Inflammatory macrophage treated with lipopolysaccharide for 4 hours (primary cell): ENCODE measurements at places on chromosomes 5 and 9.

DNA sequence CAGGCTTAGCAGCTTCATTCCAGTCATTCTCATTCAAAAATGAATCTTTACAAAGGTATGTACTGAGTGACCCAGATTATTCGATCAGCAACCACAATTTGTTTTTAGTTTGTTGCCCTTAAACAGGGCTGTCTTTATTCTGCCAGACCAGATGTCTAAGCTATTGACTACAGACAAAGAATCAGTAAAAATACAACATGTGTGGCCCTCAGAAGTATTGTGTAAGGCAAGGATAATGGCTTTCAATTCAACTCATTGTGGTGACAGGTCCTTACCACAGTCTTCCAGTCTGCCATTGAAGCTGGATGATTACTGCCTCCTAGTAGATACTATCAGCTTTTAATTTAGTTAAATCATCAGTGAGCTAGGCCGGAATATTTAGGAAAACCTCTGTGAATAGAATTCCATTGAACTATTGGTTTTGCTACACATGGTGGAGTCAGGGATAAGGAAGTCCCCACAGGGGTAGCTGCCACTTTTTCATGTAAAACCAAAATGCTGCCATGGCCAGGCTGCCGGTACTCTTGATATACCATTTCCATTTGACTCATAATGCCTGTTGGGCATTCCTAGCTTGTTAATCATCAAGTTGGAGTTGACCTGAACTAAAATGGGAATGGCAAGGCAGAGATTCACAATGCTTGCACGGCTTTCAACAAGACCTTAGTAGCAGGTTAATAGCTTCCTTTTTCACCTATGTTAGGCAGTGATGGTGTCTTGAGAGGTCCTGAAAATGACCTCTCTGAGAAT, 175.6 kb downstream of the MEF2C start:
- no peak for DNase-seq

DNA sequence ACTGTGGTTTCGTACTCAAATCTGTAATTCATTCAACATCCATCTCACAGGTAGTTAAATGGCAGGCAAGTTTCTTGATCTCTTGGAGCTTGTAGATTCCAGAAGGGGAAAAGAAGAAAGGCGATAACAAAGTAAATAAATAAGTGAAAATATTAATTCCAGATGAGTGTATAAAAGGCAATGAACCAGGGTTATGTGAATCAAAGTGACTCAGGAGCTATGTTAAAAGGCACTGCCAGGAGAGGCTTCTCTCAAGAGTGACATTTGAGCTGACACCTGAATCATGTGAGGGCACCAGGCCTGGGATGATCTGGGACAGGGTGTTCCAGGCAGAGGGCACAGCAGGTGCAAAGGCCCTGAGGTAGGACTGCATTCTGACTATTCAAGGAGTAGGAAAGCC, 45.0 kb downstream of the DOCK2 start:
- DNase-seq: no peak

GRCh38 chr9:19683715-19684114, 105.1 kb downstream of the SLC24A2 start:
- no peak for DNase-seq

DNA sequence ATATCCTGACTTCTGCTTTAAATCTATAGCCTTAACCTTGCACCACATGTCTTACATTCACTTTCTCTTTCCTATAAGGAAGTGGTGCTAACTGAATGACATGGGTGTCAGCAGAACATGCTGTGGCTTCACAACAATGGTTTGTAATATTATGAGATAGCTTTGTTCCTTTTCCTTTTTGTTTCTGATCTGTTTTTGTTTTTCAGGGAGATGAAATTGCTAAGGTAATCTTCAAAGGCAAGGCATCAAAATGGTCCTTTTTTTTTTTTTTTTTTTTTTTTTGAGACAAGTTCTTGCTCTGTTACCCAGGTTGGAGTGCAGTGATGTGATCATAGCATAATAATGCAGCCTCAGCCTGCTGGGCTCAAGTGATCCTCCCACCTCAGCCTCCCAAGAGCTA, 53.6 kb upstream of the RANBP6 start:
- DNase-seq: peak; percentile 90

DNA sequence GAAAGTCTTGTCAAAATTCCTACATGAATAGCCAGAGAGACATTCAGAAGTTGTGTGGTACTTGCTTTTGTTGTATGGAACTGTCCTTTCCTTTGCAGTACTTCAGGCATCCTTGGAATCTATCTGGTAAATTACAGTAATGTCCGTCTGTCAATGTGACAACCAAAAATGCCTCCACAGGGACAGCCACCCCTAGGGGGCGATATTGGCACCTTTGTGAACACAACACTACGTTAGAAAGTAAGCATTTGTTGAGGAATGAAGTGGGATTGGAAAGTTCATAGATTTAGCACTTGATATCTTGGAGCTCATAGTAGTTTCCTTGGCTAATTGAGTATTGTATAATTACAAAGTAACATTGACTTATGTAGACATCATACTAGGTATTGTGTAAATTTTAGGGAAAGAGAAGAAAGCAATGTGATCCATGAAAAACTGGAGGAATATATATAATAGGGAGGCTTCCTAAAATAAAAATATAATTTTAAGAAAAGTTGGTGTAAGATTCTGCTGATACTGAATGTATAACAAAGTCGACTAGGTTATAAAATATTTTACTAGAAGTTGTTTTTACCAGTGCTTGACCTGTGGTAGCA, 32.7 kb downstream of the TMEFF1 start:
- DNase-seq: peak; percentile 55

GRCh38 chr5:149745212-149745942, 15.3 kb downstream of the PPARGC1B start:
- no peak for DNase-seq

- no peak for DNase-seq
These were observed 523.6 kb upstream of the WWC1 start for GRCh38 chr5:167767795-167768194.

DNA sequence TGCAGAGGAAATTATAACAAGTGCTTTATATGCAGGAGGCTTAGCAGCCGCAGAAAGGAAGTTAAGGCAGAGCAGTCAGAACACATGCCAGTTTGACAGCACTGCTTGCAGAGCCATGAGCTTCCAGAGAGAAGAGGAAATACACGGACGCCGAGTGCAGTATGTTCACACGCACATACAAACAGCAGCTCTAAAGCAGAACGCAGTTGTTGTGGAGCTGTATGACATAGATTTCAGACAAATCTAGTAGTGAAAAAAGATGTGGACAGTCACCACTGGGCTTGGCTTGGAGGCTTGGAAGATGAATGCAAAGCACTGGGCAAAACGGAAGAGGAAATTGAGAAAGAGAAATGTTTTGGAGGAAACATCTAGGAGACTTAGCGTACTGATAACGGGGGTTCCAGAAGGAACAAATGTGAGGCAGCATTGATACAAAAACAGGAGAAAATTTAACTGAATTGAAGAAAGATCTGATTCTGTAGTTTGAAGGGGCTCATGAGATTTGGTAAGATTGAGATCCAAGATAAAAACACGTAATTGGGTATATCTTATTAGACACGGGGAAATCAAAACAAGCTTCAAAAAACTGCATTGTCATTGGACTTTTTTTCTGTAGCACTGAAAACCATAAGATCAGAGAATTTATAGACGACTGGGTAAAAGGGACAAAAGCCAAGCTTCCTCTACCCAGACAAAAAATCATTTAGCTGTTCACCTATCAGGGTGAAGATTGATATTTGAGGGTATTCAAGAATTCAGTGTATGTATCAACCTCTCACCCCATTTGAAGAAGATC, 19.6 kb upstream of the ROPN1L start:
- DNase-seq: peak; percentile 55

GRCh38 chr5:174935854-174936474, 211.6 kb downstream of the MSX2 start:
- DNase-seq: peak; percentile 13

DNA sequence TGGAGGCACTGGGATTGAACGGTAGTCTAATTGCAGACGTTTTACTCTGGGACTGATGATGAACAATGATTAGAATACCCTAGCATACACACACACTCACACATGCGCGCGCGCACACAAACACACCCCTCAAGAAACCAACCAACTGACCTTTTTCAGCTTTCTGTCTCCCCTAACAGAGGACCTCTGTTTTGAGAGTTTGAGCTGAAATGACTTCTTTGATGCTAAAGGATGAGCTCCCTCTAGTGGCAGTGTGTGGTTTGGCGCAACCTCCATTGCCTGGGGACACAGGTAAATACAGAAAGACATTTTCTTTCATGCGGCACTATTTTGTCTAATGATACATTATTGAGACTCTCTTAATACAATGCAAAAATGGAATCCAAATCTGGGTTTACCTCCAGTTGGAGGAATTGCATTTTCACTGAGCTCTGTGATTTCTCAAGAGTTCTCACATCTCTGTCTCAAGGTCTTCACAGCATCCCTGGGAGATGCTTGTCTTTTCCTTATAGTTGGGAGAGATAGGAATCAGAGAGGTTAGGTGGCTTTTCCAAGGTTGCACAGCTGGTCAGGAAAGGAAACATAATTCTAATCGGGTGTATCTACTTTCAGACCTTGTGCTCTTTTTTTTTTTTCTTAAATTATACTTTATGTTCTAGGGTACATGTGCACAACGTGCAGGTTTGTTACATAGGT, 187.5 kb downstream of the TMEM38B start:
- DNase-seq: peak; percentile 61

DNA sequence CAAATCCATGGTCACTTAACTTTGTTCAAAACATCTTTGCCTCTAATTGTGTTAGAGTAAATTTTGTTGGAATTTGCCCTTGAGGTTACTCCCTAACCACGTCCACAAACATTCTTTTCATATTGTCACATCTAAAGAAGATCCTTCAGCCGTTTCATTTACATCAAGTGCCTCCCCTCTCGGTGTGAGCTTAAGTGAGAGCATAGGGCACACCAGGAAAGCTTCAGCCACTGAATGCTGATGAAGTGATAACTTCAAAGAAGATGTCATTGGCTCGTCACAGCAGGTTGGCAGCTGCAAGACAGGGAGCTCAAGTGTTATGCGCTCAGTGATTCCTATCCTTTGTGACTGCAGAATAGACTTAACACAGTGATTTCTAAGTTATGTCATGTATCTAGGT, 49.6 kb upstream of the ADAMTS19 start:
- DNase-seq: no peak

GRCh38 chr9:122318284-122318683, 52.5 kb upstream of the PTGS1 start:
- DNase-seq: no peak

- peak; percentile 76 for DNase-seq
These were observed at the start of gene LPCAT1 for GRCh38 chr5:1523793-1524480. Gene LPCAT1, minus strand, starts transcription at chr5:1523960. Its CDS starts 116 bp downstream, at chr5:1523844.

DNA sequence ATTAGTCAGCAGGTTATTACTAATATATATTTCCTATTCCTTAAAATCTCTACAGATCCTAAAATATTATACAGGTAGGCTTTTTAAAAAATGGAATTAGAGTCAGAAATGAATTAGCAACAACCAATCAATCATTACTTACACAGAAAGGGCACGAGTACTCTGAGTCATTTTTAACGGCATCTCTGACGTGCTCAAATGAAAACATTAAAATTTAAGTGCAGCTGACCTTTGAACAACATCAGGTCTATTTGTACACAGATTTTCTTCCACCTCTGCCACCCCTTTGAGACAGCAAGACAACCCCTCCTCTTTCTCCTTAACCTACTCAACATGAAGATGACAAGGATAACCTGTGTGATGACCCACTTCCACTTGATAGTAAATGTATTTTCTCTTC, 19.1 kb downstream of the AUH start:
- no peak for DNase-seq

DNA sequence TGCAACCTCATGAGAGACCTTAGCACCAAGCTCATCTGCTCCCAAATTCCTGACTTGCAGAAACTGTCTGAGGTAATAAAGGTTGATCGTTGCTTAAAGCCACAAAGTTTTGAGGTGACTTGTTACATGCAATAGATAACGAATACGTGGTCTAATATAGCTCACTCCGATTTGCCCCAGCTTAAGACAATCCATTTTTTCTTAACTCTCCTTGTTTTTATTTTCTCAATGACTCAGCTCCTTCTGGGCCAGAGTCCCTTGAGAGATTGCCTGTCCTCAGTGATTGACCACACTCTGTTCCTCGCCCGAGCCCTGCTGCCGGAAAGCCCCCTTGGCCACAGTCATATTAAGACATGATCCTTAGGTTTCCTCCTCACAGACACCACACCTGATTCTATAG, 63.7 kb upstream of the FANCC start:
- no peak for DNase-seq

DNA sequence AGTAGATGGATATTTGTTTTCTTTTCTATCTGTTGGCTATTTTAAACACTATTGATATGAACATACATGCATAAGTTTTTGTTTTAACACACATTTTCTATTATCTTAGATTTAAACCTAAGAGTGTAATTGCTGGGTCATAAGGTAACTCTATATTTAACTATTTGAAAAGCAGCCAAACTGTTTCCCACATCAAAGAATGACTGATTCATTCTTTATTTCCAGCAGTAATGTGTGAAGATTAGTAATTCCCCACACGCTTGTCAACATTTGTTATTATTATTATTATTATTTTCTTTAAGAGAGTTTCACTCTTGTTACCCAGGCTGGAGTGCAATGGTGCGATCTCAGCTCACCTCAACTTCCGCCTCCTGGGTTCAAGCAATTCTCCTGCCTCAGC, 1495.8 kb downstream of the EFNA5 start:
- no peak for DNase-seq

- no peak for DNase-seq
These were observed 37.3 kb upstream of the CTNND2 start for GRCh38 chr5:11941566-11941965.

- DNase-seq: no peak
These were observed 185.5 kb downstream of the RGS3 start for GRCh38 chr9:113649054-113649453.

- no peak for DNase-seq
These were observed 45.7 kb upstream of the ADRB2 start for GRCh38 chr5:148780711-148781110.

DNA sequence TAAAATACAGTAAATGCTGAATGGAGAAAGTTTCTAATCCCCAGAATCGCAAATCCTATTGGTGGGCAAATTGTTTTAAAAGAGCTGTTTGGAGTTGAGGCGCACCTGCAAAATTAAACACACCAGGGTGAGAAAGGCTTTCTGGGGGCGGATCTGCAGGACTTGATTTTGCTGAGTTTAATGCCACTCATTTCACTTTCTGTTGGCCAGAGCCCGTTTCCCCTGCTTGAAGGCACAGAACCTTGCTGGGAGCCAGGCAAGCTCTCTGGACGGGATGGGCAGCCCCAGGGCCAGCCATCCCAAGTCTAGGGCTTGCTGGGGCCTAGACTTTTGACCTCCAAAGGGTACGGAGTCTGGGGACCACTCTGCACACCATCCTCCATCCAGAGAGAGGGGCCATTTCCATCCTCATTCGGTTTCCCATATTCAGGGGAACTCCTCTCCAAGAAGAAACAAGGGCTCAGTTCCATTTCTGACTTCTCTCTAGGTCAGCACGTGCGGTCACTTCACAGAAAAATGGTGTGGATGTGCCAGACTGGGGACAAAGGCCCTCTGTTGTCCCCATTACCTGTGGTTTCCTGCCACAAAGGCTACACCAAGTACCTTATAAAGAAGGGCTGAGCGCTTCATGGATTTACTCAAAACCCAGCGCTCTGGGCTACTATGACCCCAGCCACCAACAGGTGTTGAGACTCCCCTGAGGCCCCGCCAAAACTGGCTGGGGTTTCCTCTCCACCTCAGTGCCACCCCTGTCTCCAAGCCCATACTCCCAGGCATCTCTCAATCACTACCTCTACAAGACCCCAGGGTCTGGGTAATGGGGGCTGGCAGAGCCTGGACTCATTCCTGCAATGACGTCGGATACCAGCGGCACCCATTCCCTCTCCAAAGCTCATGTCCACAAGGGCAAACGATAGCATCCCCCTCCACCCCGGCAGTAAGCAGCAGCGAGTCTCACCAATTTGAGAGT, 170.0 kb downstream of the AUH start:
- DNase-seq: no peak
